ENCODE measurements at places on chromosomes 13 and 19.

GRCh38 chr19:32720216-32720935 lies 809 bp downstream of the TDRD12 start:
- no peak for DNase-seq

DNA sequence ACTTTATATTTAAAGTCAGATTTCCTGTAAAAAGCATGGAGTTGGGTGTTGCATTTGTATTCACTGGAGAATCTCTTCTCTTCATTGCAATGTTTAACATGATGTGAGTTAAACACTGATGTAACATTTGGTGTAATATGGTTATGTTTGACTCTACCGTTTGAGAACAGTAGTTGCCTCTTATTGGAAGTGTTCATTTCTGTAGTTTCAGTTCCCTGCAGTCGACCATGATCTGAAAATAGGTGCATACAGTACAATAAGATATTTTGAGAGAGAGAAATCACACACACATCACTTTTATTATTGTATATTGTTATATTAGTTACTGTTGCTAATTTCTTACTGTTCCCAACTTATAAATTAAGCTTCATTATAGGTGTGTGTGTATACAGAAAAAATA lies 105.2 kb upstream of the SPACA7 start:
- DNase-seq = no peak

- DNase-seq = no peak
These were observed 1759.1 kb downstream of the OLFM4 start for GRCh38 chr13:54787754-54788153.

- no peak for DNase-seq
These were observed 104.1 kb upstream of the ZNF507 start for GRCh38 chr19:32241306-32241705.

- DNase-seq = no peak
These were observed 403.1 kb downstream of the SPRY2 start for GRCh38 chr13:79937771-79938216.

GRCh38 chr13:30829833-30830637 lies 76.0 kb upstream of the MEDAG start:
- no peak for DNase-seq

DNA sequence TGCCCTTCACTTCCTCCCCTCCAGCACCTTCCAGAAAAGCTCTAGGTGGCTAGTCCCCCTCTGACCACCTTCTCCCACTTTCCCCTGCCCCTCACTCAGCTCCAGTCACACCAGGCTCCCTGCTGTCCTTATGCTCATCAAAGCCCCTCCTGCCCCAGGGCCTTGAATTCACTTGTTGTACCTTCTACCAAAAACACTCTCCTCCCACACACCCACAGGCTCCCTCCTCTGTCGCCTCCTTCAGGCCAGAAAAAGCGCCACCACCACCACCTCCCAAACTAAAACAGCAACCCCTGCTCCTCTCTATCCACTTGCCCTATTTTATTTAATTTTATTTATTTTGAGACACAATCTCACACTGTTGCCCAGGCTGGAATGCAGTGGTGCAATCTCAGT lies 4.8 kb upstream of the CEACAM16 start:
- DNase-seq = no peak

DNA sequence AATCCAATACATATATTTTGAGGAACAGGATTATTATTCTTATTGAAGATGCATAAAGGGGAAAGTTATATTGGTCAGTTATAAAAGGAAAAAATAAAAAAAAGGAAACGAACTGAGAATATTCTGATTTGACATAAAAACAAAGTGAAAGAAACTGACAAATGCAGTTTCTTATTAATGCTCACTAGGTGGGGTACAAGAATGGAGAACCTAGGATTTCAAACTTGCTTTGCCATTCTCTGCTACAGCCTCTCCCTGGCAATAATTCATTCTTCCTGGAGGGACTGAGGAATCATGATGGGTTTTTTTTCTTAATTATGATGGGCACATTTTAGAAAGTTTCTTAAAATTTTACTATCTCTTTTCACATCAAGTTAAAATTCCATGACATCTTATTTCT lies 154.9 kb downstream of the PCDH9 start:
- no peak for DNase-seq

DNA sequence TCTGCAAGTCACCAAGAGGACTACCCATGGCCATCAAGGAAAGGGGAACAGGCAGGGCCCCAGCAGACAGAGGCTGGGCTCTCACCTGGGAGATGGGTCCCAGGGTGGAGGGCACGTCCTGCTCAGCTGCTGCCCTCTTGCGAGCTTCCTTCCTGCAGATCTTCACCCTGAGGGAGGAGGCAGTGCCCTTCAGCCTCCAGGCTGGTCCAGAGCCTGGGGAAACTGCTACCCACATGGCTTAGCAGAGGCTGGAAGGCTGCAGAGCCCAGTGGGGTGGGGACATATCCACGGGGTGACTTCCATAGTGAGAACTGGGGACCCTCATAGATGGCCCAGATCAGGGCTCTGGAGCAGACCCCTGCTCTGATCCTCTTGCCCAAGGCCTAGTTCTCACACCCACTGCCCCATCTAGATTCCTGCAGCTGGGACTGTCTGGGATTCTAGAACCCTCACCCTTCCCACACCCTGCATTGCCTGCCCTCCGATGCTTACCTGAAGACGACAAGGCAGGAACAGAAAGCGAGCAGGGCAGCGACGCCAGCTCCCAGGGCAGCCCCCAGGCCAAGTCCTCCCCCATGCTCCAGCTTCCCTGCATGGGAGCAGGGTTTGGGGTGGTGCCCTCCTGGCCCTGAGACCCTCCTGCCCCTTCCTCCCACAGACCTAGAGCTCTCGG lies 9.0 kb downstream of the SIGLEC11 start:
- no peak for DNase-seq

DNA sequence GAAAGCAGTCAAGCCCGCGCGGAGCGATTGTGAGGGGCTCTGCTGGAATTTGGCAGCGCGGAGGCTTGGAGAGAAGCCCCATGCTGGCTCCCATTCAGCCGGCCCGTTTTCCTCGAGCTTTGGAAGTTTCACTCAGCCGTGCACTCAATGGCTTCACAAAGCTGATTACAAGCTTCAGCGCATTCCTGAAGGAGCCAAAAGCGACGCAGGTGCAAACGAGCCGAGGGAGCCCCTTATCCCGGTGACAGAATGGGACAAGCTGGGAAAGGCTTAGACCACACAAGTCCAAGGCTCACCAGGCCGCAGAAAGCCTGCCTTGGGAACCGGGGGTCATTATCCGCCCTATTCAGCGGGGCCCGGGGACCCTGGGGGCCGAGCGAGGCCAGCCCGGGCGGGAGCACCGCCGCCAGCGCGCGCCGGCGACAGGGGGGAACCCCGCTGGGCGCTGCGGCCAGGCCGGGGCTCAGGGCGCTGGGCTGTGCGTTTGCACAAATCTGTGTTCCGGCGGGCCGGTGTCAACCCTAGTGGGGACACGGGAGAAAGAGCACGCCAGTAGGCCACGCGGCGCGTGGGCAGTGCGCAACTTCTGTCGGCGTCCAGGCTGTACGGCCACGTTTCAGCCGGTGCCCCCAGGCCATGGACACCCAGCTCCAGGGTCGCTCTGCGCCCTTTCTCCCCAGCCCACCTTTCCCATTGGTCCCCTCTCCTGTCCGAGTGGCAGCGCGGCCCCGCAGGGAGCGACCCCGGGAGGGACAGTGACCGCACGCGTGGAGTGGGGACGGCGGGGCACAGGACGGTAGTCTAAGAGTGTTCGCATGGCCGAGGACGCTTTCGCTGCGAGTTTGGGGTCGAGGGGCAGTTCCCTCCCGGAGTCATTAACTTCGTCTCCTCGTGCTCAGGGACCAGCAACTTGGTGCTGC lies 37.3 kb downstream of the SOX1 start:
- DNase-seq = no peak

- DNase-seq = no peak
These were observed 120.2 kb downstream of the RXFP2 start for GRCh38 chr13:31859571-31859970.

GRCh38 chr13:44096901-44097300 lies 217.2 kb downstream of the LACC1 start:
- no peak for DNase-seq

DNA sequence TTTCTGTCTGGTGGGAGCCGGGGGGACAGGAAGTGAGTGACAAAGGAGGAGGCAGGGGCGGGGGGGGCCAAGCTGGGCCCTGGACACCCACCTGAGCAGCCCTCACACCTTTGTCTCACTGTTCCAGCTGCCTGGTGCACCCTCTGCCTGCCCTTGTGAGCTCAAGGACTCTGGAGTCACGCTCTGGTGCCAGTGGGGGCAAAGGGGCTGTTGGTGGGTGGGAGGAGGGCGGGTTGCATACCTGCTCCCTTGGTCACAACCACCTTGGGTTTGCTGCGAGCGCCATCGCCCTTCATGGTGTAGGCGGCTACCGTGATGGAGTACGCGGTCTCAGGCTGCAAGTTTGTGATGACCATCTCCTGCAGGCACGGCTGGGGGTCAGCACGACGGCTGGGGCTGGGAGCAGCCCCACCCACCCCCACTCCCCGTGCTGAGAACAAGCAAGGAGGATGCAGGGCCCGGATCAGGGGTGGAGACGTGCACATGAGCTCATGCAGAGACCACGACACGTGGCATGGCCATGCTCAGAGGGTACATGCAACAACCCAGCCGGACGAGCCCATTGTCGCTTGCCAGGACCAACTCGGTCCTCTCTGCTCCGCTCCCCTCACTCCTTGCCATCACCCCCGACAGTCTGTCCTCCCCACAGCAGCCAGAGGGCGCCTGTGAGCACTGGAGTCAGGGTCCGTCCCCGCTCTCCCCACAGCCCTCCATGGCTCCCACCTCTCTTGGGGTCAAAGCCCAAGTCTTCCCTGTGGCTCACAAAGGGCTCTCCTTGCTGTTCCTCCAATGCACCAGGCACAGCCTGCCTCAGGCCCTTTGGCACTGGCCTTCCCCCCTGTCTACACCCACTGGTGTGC lies 114.9 kb downstream of the PTPRS start:
- DNase-seq = no peak

GRCh38 chr13:31452525-31452924 lies 252.8 kb downstream of the B3GLCT start:
- no peak for DNase-seq
